NCI-H2107 (cell line): ENCODE measurements at places on chromosomes 4 and X.

- DNase-seq = no peak
These were observed 373.6 kb downstream of the FBXW7 start for GRCh38 chr4:152162331-152162697.

DNA sequence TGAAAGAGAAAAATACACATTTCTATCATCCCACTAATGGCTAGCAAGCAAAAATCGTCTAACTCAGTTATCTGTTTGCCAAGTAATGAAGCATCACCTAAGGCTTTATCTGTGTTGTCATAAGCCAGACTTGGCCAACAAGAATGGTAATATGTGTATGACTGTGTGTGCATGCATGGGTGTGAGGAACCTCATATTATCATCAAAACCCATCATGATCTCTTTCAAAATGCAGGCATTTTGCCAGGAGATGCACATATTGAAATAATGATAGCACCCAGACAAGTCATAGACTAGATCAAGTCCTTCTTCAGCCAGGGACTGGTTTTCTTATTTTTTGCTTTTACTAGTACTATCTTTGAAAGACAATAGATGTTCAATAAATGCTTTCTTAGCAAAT, 172.5 kb upstream of the FMR1 start:
- no peak for DNase-seq

DNA sequence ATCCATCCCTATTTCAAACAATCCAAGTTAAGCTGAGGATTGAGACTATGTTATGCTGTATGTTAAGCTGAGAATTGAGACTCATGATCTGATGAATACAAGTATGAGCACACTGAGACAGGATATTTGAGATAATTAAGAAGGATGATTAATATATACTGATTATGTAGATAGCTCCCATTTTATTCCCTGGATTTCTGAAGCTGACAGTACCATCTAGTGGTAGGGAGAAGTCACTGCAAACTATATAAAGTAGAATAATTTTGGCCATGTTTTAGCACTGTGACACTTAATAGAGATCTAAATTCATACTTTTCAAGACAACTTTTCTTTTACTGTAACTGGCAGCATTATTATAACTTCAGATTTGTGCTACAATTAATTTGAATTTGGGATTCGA, 63.8 kb upstream of the HPRT1 start:
- no peak for DNase-seq

DNA sequence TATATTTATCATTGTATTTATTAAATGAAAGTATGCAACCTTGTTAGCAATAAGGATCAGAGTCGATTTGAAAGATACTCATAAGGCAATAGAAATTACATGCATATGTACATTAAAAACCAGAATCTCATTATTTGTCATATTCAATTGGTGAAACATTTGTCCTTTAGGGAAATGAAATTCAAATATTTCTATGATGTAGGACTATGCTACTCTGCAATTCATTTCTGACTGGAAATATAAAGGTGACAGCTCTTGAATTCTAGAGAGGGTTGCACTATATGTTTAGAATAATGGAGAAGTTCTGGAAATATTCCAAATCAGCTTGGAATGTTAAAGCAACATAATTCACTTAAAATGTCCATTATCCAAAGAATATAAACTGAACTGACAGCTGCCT, 1519.8 kb downstream of the ARAP2 start:
- DNase-seq = no peak

DNA sequence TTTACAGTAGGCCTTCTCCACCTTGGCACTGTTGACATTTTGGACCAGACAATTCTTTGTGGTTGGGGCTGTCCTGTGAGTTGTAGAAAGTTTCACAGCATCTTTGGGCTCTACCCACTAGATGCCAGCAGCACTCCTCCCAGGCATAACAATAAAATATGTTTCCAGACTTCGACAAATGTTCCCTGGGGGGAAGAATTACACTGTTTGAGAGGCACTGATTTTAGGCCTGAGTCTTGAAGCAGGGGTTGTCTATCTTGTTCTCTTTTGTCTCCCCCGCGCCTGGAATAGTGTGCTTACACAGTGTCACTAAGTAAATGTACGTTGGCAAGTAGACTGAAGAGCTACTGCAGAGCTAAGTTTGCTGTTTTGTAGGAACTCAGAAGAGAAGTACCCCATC, 254.4 kb upstream of the BOD1L1 start:
- no peak for DNase-seq

- DNase-seq = no peak
These were observed 402.8 kb upstream of the NWD2 start for GRCh38 chr4:36841583-36842326.

- DNase-seq = no peak
These were observed 8.1 kb downstream of the IL1RAPL1 start for GRCh38 chrX:28595346-28595745.
